NCI-H1105 treated with DMSO at 0.1 percent for 48 hours (cell line): ENCODE measurements at places on chromosomes 11 and 22.

DNA sequence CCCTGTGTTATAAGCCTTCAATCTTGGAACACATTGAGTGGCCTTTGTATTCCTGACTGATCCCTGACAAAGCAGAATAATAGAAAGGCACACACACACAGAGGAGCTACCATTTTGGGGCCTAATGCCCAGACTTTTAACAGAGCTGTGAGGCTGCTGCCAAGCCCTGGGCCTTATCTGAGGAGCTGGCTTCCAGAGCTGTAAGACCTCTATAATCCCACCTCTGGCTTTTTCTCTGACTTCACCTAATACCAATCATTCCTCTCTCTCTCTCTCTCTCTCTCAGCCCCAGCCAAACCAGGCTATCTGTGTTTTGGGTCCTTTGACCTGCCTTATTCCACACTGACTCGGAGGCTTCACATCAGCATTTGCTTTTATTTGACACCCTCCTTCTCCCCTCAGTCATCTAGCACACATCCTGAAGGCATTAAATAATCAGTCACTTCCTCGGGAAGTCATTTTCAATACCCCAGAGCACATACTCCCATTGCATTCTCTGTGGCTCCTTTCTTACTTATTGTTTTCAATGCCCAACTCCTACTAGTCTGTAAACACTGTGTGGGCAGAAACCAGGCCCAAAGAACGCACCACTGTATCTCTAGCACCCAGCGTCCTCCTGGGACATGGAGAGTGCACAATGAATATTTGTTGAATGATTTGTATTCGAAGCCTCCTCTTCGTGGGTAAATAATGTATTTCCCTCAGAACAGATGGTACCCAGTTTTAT is 21.2 kb upstream of the TRIM44 start:
- no peak for DNase-seq

GRCh38 chr11:134689886-134690285 is 277.8 kb upstream of the B3GAT1 start:
- DNase-seq: no peak

- DNase-seq: no peak
Observed at GRCh38 chr22:20021196-20022181, 579 bp downstream of the TANGO2 start.

GRCh38 chr22:32823024-32823730 is 21.7 kb downstream of the TIMP3 start:
- DNase-seq: peak; percentile 4

DNA sequence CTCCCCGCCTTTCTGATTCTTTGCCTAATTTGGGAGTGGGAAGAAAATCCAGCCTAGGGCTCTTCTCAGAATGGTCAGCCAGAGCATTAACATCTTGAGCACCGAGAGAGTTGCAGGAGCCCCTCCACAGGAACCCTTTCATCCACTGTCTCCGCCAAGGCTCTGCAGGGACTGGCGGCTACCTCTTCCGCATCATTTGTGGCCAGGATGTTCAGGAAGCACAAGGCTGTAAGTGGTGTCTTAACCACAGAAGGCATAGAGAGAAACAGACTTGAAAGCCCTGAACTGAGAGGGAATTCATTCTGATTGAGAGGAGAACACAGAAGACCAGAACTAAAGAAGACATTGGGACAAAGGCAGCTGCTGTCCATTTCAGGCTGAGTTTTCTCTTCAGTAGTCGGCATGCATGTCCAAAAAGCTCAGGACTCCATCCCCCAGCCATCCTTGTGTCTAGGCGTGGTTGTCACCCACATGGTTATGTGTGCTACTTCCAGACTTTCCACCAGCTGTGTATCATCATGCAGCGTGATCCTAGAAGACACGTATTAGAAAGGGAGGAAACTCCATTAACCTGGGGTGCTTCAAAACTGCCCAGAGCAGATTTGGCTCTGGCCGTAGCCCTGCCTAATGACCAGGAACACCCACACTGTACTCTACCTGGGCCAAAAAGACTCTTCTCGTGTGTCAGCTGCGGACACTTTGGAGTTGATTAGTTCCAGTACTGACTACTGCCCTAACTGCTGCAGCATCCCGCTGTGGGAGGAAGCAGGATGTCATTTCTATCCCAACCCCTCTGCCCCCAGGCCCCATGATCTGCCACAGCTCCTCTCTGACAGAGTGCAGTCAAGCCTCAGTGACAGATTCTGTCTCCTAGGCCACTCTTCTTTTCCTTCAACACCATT is 725.1 kb downstream of the NTM start:
- no peak for DNase-seq

- peak; percentile 43 for DNase-seq
Observed at GRCh38 chr11:119797123-119797611, 68.2 kb upstream of the NECTIN1 start.

GRCh38 chr11:61976813-61977475 is 9.5 kb upstream of the FTH1 start:
- no peak for DNase-seq

GRCh38 chr11:70811483-70811882 is 413.2 kb downstream of the CTTN start:
- no peak for DNase-seq

GRCh38 chr22:21702700-21703683 is 32.6 kb downstream of the YPEL1 start:
- DNase-seq: no peak

GRCh38 chr11:47442514-47442913 is 6.4 kb downstream of the RAPSN start:
- no peak for DNase-seq

- no peak for DNase-seq
Observed at GRCh38 chr11:126112547-126112946, 49.9 kb upstream of the CDON start.

DNA sequence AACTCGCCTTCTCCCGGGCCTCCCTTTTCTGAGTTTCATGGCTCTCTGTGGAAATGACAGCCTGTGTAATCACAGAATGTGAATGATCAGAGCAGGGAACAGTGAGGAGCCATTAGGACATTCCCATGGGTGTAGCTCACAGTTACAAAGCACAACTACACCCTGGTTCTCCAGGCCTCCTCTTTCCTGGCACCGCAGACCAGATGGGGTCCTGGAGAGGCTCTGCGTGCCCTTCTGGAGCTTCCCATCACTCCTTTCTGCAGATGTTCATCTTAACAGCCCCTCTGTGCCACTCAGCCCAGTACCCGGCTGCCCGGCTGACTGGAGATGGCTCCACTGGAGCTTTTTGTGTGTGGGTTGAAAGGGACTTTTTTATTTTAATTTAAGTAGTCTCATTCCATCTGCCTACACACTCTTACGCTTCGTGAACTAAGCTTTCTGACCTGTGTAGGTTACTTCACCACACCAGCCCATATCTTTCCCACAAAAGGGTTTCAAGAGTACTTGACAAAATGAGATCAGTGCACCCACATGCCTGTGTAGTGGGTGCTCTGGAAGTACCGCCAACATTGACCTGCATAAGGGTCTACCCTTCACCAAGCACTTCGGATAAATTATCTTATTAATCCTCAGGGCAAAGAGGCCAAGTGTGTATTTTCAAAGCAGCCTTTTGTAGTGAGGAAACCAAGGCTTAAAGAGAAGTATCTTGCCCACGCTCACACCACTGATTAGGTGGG is 29.8 kb downstream of the SREBF2 start:
- DNase-seq: no peak

GRCh38 chr11:89490981-89491690 is at the start of gene NOX4:
NOX4 (minus strand) TSS chr11:89491375; CDS start chr11:89491246, 129 bp downstream.
- DNase-seq: peak; percentile 28

DNA sequence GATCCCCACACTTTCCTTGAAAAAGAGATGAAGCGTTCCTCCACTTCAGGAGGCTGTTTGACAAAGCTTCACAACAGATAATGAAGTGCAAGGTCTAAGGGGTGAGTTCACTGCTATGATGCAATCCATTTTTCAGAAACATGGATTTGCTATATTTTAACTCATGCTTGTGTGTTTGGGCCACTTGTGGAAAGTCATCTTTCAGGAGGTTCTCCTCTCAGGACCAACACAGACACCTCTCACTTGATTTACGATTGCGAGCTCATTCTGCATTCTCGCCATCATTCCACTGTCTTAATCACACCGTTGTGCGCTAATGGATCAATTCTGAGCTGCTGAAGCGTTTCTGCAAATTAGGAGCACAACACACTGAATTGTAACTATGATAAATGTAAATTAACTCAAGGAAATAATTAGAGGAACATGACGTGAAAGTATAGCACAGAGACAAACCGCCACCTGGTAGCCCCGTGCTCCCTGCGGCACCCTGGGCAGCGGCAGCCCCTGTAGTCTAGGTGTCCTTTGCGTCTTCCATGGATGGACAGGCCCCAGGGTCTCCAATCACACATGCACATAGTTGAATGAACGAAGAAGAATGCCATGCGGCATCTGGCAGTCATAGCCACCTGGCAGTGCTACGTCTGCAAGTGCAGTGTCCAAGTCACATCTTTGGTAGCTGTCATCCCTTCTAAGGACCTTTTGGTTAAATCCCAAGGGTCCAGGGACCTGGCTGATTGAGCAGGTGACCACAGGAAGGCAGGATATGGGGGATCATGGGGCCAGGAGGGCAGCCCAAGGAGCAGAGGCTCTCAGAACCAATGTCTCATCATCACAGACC is 28.1 kb upstream of the RTL6 start:
- DNase-seq: no peak

DNA sequence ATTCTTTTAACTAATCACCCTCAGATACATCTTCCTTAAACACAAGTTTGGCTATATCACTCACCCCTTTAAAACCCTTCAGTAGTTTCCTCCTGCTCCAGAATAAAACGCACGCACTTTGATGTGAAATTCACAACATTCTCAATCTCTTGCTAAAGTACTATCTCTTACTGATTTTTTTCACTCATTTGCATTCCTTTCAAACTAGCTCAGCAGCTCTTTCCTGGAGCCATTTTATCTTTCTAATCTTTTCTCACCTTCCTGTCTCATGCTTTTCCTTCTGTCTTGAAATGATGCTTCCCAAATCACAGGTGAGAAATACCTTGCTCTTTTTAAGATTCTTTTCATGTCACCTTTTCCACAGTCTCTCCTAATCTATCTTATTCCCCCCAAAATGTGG is 1074.4 kb downstream of the DLG2 start:
- DNase-seq: no peak

- no peak for DNase-seq
Observed at GRCh38 chr11:79160791-79161403, 279.9 kb downstream of the TENM4 start.

GRCh38 chr11:126304457-126305075 is 706 bp downstream of the DCPS start:
- DNase-seq: no peak

GRCh38 chr11:3169255-3170043 is 4.3 kb upstream of the OSBPL5 start:
- DNase-seq: no peak

DNA sequence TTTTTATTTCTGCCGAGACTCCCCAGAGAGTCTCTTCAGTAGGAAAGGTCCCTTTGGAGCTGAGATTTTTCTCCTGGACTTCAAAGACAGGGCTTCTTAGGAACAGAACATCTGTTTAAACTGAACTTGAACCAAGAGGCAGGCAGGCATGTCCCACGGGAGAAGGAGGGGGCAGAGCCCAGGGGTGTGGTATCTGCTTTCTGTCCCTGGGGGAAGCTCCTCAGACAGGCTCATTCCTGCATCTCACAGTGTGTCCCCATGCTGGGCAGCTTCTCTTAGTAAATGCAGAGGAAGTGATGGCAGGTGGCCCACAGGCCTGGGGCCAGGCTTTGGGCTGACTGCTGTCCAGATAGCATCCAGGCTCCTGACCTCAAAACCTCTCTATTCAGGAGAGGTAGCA is 47.3 kb downstream of the TSPAN18 start:
- DNase-seq: no peak

- DNase-seq: no peak
Observed at GRCh38 chr11:16797776-16798175, 59.3 kb downstream of the C11orf58 start.

GRCh38 chr11:71266114-71266833 is 13.9 kb upstream of the SHANK2 start:
- DNase-seq: no peak

- no peak for DNase-seq
Observed at GRCh38 chr11:128497061-128497775, 90.1 kb downstream of the ETS1 start.
